Glomerular endothelial cell (primary cell): ENCODE measurements at places on chromosomes 13 and 19. TPM values are rescaled to one million over a fixed set of nuclear protein-coding genes. Genes with fewer than 3 reads are reported as not detected.

GRCh38 chr13:61094865-61095264 lies 320.8 kb downstream of the PCDH20 start:
- DNase-seq = no peak

- no peak for DNase-seq
Observed at GRCh38 chr19:41376241-41376997, at the start of gene TMEM91. TSS of gene TMEM91 (plus strand) at chr19:41376533. CDS start at chr19:41378310, 1,777 bp downstream.

DNA sequence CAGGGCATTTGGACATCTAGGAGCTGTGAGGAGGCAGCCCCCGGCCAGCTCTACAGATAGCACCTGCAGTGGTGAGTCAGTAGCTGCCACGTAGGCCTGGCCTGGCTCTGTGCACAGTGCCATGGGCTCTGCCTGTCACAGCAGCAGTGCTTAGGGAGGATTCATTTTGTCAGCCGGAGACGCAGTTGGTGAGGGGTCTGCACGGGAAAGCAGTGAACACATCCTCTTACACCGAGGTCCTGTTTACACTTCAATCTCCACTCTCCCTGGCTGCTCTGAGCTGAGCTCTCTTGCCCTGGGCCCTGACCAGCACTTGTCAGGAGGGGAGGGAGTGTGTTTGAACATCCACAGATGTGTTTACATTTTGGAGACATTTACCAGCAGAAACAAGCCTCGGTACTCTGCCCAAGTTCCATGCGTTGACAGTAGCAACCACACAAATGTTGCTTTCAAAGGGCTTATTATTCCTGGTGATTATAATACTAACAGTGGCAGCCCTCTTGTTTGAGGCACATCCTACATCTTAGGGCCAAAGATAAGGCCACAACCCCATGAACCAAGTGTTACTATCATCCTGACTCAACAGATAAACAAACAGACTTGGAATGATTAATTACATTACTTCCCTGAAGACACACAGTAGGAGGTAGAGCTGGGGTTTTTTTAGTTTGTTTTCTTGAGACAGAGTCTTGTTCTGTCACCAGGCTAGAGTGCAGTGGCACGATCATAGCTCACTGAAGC lies 148.9 kb downstream of the USP12 start:
- DNase-seq = no peak

The CCDC122 gene
- total RNA-seq = 6.1 and 6.2 TPM in 2 replicates

DNA sequence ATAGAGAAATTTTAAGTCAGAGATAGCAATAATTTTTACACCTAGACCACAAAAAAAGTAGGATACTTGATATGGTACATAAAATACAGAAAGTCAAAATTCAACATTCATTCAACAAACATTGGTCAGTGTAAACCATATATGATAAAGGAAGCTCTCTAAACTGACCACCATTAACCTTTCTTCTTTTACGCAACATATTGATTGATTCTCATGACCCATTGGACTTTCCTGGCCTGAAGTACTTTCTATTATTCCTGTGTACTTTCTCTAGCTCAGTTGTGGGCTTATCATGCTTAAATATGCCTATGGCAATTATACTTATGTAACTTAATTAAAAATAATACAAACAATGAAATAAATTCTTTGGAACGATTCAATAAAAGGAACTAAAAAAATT lies 10.7 kb downstream of the PIBF1 start:
- no peak for DNase-seq

The ZNF442 gene
- total RNA-seq = 0.48 and 1.1 TPM in 2 replicates

- DNase-seq = no peak
Observed at GRCh38 chr19:39183104-39183503, 13.7 kb upstream of the NCCRP1 start.

DNA sequence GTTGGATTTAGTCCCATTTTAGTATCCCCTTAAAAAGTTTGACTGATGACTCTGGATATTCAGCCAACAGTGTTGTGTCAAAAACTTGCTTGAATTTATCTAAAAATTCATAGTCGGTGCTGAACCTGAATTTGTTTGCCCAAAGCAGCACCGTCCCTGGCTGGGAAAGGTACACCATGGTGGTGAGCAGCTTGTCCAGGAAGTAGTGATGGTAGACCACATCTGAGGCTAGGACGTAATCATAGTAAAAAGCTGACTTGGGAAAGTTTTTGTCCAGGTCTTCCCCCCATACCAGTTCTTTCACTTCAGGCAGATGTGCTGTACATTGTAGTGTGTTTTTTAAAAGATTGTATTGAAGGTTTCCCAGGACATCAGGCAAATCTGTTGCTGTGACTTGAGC lies 8.8 kb downstream of the METTL21C start:
- DNase-seq = no peak

GRCh38 chr13:63297163-63297562 lies 1881.5 kb upstream of the PCDH20 start:
- no peak for DNase-seq

The CYP2F1 gene
- not detected in 2 replicates for total RNA-seq
